ENCODE measurements at places on chromosomes 7 and 10.

GRCh38 chr7:148368562-148368961 lies 222.0 kb upstream of the C7orf33 start:
- DNase-seq = no peak

DNA sequence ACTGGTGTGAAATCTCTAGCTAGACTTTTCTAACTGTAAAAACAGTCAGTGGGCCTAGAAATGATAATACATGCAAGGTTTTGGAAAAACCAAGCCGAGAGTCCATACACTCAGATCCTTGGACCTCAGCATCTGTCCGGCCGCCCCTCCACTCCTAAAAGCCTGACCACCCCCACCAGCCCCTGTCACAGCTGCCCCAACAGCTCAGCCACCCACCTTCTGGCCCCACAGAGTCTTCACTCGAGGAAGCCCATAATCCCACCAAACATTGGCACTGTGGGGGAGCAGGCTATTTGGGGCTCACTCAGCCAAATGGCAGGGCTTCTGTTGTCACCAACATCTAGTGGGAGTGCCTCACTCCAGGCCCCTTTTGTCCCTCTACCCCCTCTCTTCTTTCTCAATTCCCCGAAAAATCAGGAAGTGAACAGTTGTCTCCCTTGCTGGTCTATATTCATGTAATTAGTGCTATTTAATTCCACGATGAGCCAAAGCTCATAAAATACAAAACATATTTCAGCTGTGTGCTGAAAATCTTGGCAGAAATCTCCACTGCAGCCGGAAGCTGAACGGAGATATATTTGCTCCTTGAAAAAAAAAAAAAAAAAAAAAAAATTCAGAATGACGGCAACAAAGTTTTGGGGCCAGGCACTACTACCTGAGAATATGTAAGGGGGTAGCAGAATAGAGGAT lies 55.5 kb downstream of the PLXNA4 start:
- no peak for DNase-seq

GRCh38 chr10:132677473-132678227 lies 108.3 kb downstream of the NKX6-2 start:
- DNase-seq = no peak

GRCh38 chr10:24707445-24707844 lies 16.2 kb downstream of the ARHGAP21 start:
- DNase-seq = no peak

DNA sequence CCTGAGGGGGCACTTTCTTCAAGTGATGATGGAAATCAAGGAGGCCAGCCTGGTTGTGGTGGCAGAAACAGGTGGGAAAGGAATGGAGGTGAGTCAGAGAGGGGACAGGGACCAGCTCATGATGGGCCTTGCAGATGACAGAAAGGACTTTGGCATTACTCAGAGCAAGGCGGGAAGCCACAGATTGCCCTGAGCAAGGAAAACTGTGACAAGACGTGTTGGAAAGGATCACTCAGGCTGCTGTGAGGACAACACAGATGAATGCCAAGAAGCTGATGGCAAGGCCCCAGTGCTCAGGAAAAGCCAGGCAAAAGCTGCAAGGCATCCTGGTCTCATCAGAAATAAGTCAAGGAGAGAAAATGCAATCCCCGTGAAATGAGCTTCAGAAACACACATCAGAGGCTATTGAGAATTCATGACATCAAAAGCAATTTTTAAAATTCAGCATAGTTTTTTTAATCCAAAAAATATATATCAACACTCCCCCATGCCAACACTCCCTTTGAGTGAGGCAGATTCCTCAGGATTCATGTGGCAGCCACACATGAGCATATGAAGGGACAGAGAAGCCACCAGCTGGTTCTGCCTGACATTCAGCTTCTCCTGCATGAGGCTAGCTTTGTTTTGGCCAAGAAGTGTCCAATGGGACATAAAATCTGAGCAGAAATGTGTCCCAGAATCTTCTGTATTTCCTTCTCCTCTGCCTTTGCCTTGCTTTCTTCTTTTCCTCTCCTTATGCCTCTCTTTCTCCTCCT lies 244.5 kb upstream of the MYO3A start:
- DNase-seq = no peak

GRCh38 chr7:1672851-1673486 lies 2.9 kb downstream of the ELFN1 start:
- DNase-seq = no peak

- no peak for DNase-seq
These were observed 167.6 kb downstream of the JAZF1 start for GRCh38 chr7:28013019-28013418.

DNA sequence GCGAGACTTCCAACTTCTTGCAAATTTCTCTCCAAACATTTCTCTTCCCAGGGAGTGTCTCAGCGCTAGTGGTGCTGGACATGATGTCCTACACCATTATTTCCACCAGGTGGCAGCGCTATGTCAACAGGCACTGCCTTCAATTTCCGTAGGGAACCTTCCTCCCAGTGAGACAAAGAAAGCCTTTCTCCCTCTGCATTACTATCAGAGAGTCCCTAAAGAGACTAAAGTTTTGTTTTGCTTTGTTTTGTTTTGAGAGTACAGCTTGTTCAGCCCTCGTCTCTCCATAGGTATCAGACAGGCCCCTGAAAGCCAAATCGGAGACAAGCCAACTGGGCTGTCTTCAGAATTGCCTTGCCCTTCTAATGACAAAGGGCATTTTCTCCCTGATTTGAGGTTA lies 44.2 kb upstream of the GGCT start:
- peak; percentile 77 for DNase-seq

DNA sequence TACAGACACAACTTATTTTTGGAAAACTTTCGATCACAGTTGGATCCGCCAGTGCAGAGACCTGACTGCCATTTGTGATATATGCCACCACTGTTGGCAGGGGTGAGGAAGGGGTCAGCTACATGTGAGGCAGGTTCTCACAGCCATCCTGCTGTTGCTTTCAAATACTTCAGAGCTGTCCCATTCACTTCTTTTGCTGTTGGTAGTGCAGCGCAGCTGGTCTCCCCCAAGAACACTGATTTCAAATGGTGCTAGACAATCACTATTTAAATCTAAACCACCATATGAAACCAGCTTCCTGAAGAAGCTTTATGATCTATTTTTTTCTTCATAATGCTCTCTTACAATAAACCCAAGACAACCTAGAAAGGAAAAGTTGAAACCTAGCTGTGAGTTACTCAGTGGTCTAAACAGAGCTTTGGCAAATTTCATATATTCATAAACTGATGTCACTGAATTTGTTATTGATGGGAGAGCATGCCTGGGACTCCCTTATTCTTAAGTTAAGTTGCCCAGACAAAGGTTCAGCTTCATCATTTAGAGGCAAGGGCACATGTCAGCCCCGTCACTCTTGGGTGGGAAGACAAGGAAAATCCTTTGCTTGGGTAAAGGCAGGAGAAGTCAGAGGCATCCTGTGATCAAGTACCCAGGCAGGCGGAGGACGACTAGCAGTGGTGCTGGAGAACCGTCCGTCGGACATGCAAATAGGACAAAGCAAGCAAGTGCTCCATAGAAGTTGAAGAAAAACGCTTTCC lies 143.4 kb upstream of the KLF14 start:
- no peak for DNase-seq

- no peak for DNase-seq
These were observed 18.0 kb downstream of the DNTT start for GRCh38 chr10:96322275-96322674.

- DNase-seq = no peak
These were observed 108.9 kb downstream of the NKX6-2 start for GRCh38 chr10:132677096-132677472.

- no peak for DNase-seq
These were observed 177.3 kb upstream of the MBL2 start for GRCh38 chr10:52949899-52950298.

- DNase-seq = peak; percentile 62
These were observed 13.4 kb downstream of the BRI3 start for GRCh38 chr7:98294798-98295382.

GRCh38 chr7:28580665-28581064 lies 168.3 kb downstream of the CREB5 start:
- no peak for DNase-seq

DNA sequence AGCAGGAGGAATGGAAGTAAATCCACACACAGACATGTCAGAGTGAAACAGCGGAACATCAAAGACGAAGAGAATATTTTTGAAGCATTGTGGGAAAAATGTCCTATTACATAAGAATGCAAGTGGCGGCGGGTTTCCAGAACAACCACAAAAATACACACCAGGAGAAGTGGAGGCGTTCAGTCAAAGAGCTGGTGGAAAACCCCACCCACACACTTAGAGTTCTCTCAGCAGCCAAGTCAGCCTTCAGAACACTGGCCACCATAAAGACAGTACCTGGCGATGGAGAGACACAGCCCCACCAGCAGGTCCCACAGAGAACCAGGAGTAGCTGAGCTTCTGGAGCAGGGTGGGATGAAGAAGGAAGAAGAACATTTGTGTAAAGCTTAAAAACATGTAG lies 23.7 kb downstream of the NKX6-2 start:
- no peak for DNase-seq

- no peak for DNase-seq
These were observed 2.5 kb downstream of the ADRA2A start for GRCh38 chr10:111079241-111079760.

GRCh38 chr10:93096901-93097300 lies 23.2 kb downstream of the CYP26A1 start:
- no peak for DNase-seq

- peak; percentile 33 for DNase-seq
These were observed 170.8 kb upstream of the KLF14 start for GRCh38 chr7:130904792-130905191.

GRCh38 chr7:75652788-75653187 lies 86.0 kb downstream of the HIP1 start:
- DNase-seq = no peak

- DNase-seq = no peak
These were observed 88.2 kb upstream of the AFAP1L2 start for GRCh38 chr10:114492351-114493037.
